ENCODE measurements at places on chromosomes 4 and X.

GRCh38 chr4:76895619-76896018 lies 2.3 kb downstream of the SOWAHB start:
- DNase-seq, result no peak

DNA sequence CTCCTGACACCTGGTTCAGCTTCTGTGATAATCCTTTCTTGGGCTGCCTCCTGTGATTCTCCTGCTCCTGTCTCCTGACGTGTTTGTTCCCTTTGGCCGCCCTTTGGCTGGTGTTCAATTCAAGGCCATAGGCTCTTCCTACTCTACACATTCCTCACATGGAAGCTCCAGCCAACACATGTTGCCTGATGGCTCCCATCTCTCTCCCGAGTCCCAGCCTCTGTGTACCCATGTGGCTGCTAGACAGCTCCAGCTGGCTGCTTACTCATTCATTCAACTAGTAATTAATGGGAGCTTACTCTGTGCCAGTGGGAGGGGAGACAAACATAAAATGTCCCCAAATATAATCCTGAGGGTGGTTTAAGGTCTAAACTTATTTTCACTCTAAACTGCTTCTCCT lies 9.2 kb upstream of the MED28 start:
- no peak for DNase-seq

DNA sequence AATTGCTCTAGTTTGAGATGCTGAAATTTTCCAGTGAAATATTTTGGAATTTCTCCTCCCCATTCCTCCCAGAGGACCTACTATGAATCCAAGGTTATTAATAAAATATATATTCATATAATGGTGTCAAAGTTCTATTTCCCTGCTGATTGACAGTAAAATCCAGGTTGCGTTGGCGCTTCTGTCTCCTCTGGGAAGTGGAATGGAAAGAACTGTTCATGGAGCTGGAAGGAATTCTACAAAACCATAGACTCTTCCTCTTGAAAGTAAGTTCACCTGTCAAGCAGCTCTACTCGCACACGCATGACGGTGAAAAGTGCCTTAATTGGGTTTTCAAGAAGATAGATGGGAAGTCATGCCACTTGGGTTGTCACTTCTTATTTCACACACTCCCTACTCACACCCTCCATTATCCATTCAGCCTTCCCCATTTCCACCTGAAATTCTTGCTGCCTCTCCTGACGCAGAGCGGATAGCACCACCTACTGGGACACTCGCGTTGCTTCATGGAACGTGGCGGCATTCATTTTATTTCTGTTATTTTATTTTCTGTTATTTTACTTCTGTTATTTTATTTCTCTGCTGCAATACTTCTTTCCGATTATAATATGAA lies 351.6 kb downstream of the NLGN4X start:
- no peak for DNase-seq

GRCh38 chr4:20483416-20483815 lies 216.8 kb upstream of the PACRGL start:
- no peak for DNase-seq

GRCh38 chr4:109510687-109511086 lies 49.4 kb upstream of the MCUB start:
- DNase-seq, result no peak

DNA sequence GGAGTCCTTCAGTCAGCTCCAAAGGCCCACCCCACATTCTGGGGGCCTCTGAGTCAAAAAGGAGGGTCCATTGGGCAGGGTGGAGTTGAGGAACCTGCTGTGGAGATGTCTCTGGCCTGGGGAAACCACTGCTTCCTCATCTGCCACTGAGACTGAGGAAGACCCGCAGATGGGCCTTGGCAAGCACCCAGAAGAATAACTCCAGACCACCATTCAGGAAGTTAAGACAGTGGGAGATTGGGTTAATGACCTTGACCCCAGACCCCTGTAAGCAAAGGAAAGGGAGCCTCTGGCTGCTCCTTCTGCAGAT lies 8.1 kb upstream of the HSD17B10 start:
- DNase-seq, result no peak

- DNase-seq, result no peak
Measured at GRCh38 chr4:114267976-114268375, 288.5 kb upstream of the ARSJ start.

- no peak for DNase-seq
Measured at GRCh38 chrX:72620550-72621145, 48.0 kb upstream of the HDAC8 start.

- no peak for DNase-seq
Measured at GRCh38 chr4:20251031-20251795, 492 bp upstream of the SLIT2 start.

- no peak for DNase-seq
Measured at GRCh38 chr4:8765084-8765483, 106.6 kb downstream of the HMX1 start.

GRCh38 chr4:129377131-129377845 lies 281.3 kb downstream of the C4orf33 start:
- no peak for DNase-seq

GRCh38 chr4:2843941-2844584 lies 419 bp downstream of the ADD1 start:
- no peak for DNase-seq

DNA sequence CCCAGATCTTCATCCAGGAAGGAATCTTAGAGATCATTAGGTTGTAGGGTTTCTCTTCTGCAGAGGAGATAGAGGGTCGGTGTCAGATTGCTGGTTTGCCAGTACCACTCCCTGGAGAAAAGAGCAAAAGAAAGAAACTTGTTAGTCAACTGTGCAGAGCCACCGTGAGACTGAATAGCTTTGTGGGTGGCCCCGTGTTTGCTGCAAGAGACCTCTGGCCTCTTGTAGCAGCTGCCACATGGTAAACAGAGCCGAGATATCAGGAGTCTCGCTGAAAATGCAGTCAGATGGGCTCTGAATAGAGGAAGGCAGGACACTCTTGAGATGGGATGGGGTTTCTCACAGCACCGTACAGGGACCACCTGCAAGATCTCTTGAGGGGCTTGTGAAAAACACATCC lies 149.7 kb downstream of the PTTG2 start:
- DNase-seq, result no peak

GRCh38 chr4:150255610-150256224 lies 177.5 kb downstream of the DCLK2 start:
- DNase-seq, result no peak

DNA sequence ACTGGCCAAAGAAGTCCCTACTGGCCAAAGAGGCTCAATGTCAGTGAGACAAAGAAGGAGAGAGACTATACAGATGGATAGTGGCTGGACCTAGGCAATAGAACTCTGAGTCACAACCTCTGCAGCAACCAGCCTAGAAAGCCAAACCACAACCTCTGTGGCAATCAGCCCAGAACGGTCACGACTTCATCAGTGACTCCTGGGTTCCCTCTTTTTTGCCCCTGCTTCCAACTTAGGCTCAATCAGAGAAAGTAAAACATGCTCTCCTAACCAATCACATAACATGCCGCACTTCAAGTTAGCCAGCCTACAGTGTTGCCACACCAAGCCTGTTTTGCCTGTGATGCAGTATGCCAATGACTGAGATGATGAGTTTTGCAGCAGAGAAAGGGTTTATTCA lies 203.4 kb downstream of the ANAPC10 start:
- DNase-seq, result no peak

- no peak for DNase-seq
Measured at GRCh38 chr4:1105067-1105466, 8.3 kb downstream of the RNF212 start.

DNA sequence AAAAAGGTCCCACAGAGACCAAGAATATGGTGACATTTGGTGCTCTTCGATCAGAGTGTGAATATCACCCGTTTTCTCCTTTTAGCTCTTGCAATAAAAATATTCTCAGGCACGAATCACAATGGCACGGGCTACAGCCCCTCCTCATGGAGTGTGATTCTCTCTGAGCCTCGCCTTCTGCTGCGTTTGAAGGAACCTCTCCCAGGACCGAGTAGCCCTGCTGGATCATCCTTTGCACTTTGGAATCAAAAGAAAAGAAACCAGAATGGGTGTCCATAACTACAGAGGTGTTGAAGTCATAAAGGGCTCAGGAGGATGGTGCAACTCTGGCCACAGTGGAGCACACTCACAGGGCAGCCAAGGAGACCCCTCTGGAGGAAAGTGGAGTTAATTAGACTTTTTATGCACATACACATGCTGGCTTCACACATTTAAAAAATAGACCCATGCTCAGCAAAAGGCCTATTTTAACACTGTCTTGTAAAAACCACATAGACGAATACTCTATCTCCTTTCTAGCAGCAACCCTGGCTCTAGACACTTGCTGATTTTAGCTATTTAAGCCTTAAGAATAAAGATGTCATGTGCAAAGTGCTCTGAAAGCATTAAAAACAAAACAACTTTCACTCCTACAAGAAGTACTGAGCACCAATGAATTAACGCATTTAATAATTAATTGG lies 19.1 kb downstream of the MAML3 start:
- DNase-seq, result no peak

DNA sequence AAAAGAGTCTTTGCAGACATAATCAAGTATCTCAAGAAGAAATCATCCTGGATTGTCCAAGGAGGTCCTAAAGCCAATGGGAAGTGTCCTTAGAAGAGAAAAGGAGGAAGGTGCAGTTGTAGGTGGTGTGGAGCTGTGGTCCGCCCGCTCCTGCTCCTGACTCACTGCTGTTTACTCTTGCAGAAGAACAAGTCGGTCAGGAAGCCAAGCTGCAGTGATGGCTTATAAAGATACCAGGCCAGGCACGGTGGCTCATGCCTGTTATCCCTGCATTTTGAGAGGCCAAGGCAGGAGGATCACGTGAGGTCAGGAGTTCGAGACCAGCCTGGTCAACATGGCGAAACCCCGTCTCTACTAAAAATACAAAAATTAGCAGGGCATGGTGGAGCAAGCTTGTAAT lies 66.4 kb upstream of the ATP6AP2 start:
- DNase-seq, result no peak

DNA sequence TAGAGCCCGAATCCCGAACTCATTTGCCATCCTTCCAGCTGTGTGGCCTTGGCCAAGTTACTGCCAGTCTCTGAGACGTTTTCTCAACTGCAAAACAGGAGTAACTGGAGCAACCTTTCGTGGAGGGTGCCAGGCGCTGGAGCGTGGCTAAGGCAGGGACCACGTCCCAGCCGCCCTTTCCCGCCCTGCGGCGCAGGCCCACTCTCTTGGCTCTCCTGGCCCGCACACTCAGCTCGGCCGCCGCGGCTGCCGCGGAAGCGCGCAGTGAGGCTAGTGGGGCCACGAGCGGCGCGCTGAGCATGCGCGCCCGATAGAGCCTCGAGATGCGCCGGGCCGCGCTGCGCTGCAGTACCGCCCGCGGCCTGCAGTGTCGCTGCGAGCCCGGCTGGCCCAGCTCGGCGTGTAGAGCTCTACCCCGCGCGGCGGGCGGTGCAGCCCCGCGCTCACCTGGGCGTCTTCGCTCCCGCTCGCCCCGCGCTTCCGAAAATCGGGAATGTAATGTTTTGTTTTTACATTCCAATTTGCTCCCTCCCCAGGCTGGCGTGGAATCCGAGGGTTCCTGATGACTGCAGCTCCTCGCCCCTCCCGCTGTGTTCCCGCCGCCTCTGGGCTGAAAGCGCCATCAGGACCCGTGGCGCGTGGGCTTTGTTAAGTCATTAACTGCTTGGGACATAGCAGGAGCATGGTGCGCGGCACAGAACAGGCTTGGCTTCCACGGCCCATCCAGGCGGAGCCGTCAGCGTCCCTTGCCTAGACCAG lies 4.0 kb upstream of the ZNF518B start:
- no peak for DNase-seq

GRCh38 chr4:40185830-40186664 lies 10.8 kb upstream of the RHOH start:
- no peak for DNase-seq

DNA sequence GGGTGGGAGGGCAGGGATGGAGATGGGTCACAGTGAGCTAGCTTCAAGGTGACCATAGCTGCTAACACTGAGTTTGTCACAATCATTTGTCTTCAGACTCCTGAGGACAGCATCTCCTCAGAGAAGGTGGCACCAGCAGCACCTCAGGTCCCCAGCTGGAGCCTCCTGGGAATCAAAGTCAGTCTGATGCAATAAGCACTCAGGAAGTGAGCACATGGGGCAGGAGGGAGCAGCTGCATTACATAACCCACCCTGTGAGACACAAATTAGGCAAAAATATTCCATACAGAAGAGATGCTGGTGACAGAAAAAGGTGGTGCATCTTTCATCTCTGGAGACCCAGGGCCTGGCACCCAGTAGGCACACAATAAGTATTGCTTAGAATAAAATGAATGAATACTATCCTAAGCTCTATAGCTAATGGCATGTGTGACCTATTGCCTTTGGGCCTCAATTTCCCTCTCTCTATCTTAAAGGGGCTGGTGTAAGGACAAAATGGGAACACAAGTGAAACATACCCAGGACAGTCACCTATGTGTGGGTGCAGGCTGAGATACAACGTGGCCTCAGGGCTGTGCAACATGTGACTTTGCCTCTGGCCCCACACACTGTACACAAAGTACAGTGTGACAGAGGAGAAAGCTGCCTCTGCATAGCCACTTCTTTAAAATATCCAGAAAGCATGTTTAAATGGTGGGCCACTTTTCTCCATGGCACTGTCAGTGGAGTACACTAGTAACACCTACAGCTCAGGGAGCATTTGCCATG lies 37.1 kb downstream of the SLC39A8 start:
- no peak for DNase-seq

DNA sequence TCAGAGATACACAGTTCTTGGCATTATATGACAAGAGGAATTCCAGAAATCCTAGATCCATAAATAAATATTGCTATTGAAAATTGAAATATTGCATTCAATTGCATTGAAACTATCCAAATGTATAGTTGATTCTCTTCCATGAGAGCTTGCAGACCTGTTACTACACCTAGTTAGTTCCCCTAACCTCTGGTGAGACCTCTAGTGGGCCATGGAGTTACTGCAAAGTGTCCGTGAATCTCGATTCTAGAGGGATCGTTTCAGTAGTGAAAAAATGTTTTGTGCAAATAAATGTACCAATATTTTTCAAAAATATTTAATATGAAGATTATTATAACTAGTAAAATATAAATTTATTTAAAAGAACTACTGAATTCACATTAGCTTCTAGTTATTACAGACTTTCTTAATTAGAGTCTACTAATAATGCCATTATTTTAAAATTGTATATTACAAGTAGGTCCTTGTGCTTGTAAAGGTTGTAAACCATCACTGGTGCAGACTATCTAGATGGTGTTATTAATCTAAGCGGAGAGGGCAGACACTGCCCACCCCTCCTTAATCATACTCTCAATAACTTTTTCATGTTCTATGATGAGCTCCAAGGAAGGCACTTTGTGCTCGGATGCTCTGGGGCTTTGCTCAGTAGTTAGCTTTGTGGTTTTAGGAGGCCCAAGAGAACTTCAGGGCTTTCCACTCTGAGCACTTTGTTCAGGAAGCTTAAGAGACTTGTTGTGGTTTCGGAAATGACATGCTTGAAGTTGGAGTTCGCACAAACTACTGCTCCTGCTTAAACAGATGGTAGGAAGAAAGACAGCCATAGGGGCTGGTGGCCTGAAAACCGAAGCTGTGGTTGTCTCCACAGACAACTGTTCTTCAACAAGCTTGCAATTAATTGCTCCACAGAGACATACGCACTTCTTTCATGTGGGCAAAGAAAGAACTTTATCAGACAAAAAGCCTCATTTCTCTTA lies 42.8 kb downstream of the IL21 start:
- no peak for DNase-seq

GRCh38 chrX:129523079-129523911 lies at the start of gene SMARCA1:
SMARCA1 (minus strand) TSS chrX:129523490; CDS start chrX:129523370, 120 bp downstream.
- no peak for DNase-seq

- no peak for DNase-seq
Measured at GRCh38 chrX:39582091-39582490, 515.7 kb downstream of the BCOR start.

- no peak for DNase-seq
Measured at GRCh38 chrX:148495176-148495575, 5.2 kb upstream of the AFF2 start.

- DNase-seq, result no peak
Measured at GRCh38 chr4:6405397-6405706, 67.1 kb downstream of the PPP2R2C start.

Measured in vagina (tissue), 2 donors.